ENCODE measurements at places on chromosomes 1 and 21.

DNA sequence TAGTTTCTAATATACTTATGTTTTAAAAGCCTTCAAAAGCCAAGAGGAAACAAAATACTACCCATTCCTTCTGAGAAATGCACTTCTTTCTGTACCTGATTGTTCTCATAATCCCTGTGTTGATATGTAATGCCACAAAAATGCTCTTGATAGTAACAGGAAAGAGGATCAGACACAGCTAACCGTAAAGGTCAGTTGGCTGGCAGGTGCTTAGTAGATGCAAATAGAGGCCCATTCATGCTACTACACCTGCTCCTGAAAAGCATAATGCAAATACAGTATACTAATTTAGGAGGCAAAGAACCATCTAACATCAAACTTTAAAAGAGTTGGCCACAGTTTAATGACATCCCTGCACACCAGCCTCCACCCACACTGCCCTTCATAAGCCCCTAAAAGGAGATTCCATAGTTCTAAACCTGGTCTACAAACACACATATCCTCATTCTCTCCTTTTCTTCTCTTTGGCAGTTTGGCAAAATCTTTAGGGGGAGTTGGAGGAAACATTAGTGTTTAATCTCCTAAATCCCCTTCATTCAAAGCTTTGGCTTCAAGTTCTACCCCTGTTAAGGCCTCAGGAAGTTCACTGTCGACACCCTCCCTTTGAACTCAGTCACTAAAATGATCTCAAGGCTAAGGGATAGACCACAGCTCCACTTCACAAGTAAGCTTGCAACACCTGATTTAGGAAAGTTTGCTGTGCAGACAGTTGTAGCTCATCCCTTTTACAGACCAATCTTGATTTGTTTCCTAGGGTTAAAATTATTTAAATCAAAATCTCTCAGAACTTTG, 2.9 kb upstream of the CD46 start:
- no peak for DNase-seq

DNA sequence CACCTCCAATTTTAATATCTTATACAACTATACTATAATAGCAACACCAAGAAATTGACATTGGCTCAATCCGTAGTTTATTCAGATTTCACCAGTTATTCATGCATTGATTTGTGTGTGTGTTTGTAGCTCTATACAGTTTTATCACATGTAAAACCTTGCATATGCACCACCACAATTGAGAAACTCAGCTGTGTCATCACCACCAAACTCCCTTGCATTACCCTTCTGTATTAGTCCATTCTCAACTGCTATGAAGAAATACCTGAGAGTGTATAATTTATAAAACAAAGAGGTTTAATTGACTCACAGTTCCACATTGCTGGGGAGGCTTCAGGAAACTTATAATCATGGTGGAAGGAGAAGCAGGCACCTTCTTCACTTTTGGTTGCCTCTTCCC, 162.1 kb downstream of the PATJ start:
- DNase-seq: no peak

- DNase-seq: no peak
These were observed 2.9 kb upstream of the CAMK1G start for GRCh38 chr1:209580577-209580976.

GRCh38 chr1:66396212-66396890, 137.6 kb upstream of the SGIP1 start:
- no peak for DNase-seq

- DNase-seq: peak; percentile 43
These were observed 39.9 kb downstream of the CRYAA start for GRCh38 chr21:43208561-43209332.

DNA sequence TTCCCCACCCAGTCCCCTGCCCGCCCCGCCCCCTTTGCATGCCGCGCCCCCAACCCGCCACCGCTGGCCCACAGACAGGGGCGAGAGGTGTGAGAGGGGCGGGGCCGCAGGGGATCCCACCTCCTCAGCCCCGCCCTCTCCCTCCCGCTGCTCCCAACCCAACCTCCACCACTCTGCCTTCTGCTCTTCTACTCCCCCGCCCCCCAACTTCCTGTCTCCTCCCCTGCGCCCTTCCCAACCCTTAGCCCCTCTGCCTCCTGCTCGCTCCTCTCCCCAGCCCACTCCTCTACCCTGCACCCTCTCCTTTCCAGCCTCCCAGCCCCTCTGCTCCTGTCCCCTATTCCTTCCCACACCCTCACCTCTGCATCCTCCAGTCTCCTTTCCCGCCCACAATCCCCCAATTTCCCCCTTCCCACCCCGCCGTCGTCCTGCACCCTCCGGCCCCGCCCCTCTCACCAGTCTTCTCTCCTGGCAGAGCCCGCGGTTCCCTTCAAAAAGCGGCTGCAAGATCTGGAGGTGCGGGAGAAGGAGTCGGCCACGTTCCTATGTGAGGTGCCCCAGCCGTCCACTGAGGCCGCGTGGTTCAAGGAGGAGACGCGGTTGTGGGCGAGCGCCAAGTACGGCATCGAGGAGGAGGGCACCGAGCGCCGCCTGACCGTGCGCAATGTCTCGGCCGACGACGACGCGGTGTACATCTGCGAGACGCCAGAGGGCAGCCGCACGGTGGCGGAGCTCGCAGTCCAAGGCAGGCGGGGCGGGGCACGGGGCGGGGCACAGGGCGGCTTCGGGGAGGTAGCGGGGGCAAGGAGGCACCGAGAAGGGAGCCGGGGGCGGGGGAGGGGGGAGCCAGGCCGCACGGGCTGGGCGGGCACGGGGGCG, 5.4 kb downstream of the OBSCN start:
- peak; percentile 81 for DNase-seq

DNA sequence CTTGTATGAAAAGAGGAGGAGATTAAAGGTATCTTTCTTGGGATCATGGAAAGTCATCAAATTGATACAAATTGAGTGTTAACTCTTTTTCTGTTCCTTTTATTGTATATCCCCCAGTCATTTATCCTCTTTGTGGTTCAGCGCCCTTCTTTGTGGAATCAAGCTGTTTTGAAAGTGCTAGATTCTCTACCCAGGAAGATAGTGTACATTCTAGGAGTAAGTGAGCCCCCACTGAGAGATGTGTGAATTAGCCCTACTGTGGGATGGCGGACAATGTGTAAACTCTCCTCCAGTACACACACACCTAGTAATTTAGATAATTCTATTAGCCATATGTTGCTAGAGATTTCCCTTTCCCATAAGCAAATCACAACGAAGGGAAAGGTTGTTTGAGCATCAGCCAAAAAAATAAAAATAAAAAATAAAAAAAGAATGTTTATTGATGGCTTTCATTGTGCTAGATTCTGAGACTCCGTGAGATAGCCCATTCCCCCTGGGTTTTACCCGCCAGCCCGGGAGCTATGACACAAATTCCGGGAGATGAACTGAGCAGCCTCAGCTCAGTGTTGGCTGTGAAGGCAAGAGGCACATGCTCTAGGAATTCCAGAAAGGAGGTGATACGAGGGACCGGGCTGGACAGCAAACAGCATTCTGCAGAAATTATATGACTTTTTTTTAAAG, 378.4 kb upstream of the RUNX1 start:
- DNase-seq: no peak

DNA sequence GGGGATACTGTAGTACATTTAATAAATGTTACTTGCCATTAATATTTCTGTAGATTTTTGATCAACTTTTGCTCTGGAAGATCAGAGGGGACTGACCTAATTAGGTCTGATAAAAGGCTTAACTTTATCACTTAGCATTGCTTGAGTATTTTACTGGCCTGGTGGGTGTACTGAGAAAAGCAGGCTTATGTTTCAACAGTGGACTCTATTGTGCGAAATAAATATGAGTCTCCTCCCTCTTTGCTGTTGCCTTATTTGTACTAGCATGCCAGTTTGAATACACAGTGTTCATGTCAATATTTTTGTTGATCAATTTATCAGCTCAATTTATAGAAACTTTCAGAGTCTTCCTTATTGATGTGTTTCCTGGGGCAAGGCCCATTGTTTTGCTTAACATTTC, 49.1 kb downstream of the EBNA1BP2 start:
- no peak for DNase-seq

GRCh38 chr1:180462102-180462501, 40.3 kb downstream of the ACBD6 start:
- DNase-seq: no peak

DNA sequence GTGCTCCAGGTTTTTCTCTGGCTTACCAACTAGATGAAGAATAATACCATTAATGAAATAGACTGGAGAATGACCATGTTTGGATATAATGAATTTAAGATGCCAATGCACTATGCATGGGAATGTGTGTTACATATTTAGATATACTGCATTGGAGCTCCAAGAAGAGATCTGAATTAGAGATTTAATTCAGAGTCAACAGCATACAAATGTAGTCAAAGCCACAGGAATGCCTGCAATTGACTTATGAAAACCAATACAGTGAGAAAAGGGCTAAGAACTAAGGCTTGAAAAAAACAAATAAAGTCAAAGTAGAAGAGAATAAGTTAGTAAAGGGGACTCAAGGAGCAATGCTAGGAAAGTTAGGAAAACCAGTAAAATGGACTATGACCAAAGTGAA, 59.1 kb downstream of the USP24 start:
- no peak for DNase-seq

DNA sequence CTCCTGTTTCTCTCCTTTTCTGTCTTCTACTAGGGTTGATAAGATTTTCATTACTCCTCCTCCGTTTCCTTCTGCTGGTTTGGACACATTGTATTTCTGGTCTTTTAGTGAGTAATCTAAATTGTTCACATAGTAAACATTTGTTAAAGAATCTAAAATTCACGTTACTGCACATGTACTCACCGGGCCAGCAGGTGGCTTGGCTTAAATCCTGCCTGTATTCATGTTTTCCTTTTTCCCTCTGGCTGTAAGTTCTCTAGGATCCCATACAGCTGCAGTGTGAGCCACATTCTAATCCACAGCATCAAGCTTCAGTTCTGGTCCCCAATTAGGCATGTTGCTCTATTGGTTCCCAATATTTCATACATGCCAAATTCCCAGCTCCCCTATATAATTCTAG, 958.3 kb downstream of the ADGRL2 start:
- no peak for DNase-seq

- DNase-seq: no peak
These were observed 113.5 kb downstream of the LHX9 start for GRCh38 chr1:198030682-198031081.

DNA sequence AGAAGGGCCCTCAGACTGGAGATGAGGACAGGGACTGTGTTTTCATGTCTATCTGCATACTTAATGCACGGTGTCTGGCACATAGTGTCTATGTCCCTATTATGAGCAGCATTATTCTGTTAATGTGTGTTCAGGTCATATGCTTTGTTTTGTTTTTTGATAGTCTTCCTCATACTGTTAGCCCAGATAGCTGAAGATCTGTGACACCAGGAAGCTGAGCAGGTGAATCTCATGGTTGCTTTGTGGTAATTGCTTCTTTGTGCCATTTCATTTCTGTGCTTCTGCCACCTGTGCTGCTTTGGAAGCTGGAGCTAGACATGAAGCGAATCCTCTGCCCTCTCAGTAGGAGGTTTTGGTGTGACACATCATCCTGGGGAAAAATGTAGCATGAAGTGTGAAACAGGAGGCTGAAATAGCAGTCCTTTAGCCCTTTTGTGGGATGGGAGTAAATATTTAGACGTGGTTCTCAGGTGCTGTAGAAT, 15.8 kb downstream of the SMAP2 start:
- DNase-seq: no peak

GRCh38 chr1:241311056-241311746, 45.8 kb downstream of the RGS7 start:
- DNase-seq: no peak

GRCh38 chr1:29747196-29747595, 510.9 kb downstream of the PTPRU start:
- DNase-seq: peak; percentile 25

DNA sequence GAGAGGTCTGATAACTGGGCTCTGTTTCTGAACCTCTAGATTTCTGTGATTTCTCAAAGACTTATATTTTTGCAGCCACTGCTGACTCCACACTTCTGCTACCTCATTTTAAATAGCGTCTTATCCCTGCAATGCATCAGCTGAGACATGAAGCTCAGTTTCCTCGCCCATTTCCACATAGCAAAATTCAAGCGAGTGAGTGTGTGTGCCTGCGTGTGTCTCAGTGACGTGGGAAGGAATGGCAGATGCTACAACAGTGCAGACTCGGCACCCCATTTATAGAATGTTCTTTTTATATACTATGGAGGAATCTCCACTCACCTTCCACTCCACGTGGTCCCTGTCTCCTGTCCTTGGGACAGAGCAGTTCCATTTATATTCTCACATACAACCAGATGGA, 35.7 kb downstream of the ZMYND12 start:
- DNase-seq: no peak

- DNase-seq: no peak
These were observed 209.7 kb downstream of the DUSP10 start for GRCh38 chr1:221532071-221532773.

GRCh38 chr1:56758135-56758534, 61.1 kb downstream of the FYB2 start:
- no peak for DNase-seq

DNA sequence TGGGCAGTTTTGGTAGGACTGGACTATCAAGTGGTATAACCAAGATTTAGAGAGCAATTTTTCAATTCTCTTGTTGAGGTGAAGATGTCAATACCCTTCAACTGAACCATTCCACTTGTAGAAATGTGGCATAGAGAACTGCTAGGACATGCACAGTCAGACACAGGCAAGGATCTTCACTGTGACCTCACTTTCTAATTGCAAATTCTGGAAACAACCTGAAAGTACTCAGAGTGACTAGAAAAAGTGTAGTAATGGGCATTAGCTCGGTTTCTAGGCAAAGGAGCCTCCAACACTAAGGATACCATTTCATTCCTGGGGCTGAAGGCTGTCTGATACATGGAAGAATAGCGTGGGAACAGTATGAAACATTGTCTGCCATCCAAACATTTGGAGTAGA, 433.0 kb upstream of the RUNX1 start:
- DNase-seq: no peak

DNA sequence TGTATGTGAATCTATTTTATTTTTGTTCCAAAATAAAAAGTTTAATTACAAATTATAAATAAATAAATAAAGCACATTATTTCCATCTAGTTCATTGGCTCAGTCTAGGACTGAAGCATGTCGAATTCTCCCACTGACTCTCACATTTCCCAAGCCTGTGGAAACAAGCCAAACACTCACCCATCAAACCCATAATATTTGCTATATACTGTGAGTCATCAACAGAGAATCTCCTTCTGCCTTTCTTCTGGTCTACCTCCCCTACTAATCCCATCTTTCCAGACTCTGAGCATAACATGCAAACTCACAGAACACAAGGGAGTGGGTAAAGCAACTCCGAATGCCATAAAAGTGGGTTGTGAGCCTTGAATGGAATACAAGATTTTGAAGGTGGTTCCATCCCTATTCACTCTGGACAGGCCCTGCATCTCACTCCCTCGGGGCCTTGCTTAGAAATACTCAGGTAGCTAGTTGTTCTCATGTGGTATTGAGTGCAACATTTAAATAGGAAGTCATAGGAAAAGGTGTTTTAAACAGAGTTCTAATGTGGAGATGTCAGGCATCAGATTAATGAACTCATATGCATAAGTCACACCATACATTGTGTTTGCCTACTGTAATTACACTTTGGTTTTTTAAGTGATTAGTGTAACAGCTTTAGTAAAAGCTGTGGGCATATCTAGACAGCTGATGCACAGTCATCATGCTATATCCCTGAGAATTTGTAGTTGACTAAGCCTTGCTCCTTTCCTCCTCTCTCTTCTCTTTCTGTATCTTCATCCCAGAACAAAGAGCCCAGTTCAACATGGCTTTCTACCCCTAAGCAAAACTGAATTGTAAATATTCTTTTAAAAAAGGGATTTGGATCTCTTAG, 47.0 kb downstream of the F5 start:
- peak; percentile 70 for DNase-seq
